ENCODE measurements at places on chromosomes 12 and 14.

GRCh38 chr12:6091786-6092566 is 32.5 kb downstream of the VWF start:
- DNase-seq: peak; percentile 41

GRCh38 chr14:103071544-103072251 is 12.3 kb upstream of the LBHD2 start:
- DNase-seq: no peak

DNA sequence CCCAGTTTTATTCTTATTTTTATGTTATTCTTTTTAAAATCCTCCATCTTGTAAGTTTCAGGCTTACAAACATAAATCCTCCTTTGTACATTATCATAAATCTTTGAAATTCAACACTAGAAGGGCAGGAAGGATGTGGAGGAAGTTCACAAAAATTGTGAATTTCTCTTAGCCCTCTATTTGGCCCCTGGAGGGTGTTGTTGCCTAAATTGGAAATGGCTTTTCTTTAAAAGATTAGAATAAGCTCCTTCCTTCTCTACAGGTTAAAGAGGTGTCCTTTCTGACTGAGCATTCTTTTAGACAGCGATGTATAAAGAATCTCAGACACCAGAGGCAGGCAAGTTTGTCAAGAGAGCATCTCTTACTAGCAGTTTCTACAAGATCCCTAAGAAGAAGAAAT is 391.7 kb upstream of the OR4E1 start:
- no peak for DNase-seq

- DNase-seq: no peak
These were observed 149.1 kb downstream of the GLT1D1 start for GRCh38 chr12:129002427-129002826.

GRCh38 chr14:31060253-31060875 is 34.2 kb upstream of the STRN3 start:
- DNase-seq: no peak

- DNase-seq: peak; percentile 63
These were observed 12.3 kb downstream of the METTL3 start for GRCh38 chr14:21498540-21499526.

DNA sequence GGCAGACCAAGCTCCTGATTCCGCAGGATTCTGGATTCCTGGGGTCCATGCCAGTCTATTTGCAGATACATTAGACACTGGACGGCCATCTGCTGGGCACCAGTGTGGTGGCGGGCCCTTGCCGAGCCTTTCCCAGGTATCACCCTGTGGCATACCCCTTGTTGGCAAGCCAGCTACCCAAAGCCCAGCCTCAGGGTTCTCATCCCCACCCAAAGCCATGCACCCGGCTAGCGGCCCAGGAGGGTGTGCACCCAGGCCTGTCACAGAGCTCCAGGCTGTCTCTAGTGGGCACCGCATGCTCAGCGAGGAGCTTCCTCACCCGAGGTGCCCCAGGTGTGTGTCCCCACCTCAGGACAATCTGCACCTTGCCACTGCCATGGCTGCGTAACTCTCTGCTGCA is 13.7 kb downstream of the MMAB start:
- no peak for DNase-seq

DNA sequence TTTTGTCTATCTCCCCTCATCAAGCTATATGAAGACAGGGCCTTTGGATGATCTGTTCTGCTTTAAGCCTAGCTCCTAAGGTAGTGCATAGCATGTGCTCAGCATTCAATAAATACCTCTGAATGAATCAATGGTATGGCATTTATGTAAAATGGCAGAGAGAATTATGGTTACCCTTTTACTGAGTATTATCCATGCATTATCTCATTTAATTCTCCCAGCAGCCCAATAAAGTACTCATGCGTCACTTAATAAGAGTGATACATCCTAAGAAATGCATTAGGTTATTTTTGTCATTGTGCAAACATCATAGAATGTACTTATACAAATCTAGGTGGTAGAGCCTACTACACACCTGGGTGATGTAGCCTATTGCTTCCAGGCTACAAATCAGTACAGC is 269.7 kb downstream of the KSR2 start:
- DNase-seq: no peak

- DNase-seq: no peak
These were observed 36.4 kb downstream of the MEG3 start for GRCh38 chr14:100862277-100862676.

DNA sequence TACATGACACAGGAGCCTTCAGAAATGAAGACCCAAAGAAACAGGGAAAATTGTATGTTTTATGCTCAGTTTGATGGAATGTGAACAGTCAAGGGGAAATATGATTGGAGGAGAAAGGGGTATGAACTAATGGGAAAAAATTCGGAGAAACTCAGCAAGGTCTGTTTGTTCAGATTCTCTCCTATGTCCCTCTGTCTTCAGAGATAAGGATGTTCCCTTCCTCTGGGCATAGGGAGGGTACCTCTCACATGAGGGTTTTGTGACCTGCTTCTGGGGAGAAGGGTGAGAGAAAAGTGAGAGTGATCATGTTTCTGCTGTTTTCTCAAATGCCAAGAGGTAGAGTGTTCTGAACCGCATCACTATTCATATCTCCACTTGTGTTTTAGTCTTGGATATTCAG is 26.6 kb upstream of the LIMA1 start:
- DNase-seq: no peak

- DNase-seq: peak; percentile 48
These were observed at the start of gene RILPL1 for GRCh38 chr12:123533672-123534643. RILPL1 (minus strand) TSS chr12:123533719; CDS start chr12:123533482, 237 bp downstream.

DNA sequence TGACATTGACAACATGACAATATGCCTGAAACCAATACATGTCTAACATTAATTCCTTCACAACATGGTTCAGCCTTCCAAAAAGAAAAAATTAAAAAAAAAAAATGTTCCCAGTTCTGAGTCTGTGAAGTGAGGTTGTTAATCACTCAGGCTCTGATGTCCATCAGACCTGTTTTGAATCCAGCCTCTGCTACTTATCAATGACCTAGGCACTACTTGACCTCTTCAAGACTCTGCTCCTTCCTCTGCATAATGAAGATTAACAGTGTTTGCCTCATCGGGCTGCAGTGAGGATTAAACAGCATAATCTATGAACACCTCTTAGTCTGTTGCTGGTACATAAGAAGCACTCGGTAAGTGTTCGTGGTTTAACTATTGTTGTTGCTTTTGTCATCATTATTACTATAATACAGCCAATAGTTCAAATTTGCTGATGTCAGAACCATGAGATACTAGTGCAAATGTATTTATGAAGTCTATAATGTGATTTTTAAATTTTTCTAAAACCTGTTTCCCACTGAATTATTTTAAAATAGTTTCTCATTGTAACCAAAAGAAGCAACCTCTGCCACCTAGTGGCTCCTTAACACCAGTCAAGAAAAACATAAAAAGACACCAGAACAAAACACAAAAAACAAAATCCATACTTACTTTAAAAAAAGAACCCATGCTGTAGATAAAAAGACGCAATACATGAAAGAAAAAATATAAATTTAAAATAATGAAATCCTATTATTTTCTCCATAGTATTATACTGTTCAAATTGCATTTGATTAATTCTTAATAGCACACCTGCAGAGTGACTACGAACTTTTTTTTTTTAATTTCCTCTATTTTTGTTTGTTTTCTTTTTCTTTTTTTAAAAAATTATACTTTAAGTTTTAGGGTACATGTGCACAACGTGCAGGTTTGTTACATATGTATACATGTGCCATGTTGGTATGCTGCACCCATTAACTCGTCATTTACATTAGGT is 20.3 kb upstream of the TMX1 start:
- peak; percentile 45 for DNase-seq

DNA sequence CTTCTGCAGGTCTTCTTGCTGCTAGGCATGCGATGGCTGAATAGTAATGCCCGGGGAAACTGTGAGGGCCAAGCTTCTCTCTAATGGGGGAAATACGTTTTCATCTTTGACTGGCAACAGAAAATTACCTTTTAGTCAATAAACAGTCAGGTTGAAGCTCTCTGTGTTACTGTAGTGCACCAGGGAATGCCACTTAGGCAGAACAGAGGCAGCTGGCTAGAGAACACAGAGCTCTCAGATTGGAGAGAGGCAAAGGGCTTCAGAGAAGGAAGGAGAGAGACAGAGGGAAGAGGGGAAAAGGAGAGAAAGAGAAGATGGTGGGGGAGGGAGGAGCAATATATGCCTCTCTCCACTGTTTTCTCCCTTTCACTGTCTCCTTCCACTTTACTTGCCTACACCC is 6.7 kb downstream of the HSD17B6 start:
- no peak for DNase-seq

- DNase-seq: no peak
These were observed 8.2 kb upstream of the BCL11B start for GRCh38 chr14:99280066-99280731.

GRCh38 chr12:92365333-92365732 is 219.7 kb upstream of the BTG1 start:
- no peak for DNase-seq

DNA sequence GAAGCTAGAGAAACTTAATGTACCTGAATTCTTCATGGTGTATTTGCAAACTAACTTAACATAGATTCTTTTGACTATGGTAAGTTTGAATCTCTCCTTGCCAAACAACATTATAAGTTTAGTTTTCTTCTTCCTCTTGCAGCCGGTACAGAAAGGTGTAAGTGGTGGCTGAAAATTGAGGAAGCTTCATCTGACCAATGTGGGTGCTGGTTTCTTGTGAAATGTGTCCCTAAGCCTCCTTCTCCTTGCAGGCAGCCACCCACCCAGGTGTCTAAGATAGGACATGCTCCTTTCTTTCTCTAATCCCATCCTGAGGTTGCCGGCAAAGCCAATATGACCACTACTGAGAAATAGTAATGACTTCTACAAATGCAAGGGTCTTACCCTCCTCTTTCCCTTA is 20.6 kb downstream of the GSG1 start:
- DNase-seq: peak; percentile 35

- peak; percentile 41 for DNase-seq
These were observed 184.4 kb downstream of the KIF26A start for GRCh38 chr14:104322531-104323366.

DNA sequence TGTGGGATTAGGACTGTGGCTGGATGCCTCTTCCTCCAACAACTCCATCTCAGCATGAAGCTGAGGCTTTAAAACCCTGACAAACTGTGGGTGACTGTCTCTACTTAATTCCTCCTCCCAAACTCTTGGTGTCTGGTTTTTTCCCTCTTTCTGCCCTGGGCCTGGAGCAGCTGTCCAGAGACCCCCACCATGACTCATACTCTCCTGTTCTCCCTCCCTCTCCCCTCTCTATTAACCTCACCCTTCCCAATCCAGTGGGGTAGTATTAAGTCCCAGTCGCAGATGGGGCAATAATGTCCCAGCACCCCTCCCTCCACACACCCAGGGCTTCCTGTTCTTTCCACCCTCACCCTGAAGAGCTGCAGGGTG is 2.0 kb upstream of the DNAJC14 start:
- no peak for DNase-seq

GRCh38 chr12:108173160-108173559 is 44.1 kb downstream of the WSCD2 start:
- DNase-seq: no peak

DNA sequence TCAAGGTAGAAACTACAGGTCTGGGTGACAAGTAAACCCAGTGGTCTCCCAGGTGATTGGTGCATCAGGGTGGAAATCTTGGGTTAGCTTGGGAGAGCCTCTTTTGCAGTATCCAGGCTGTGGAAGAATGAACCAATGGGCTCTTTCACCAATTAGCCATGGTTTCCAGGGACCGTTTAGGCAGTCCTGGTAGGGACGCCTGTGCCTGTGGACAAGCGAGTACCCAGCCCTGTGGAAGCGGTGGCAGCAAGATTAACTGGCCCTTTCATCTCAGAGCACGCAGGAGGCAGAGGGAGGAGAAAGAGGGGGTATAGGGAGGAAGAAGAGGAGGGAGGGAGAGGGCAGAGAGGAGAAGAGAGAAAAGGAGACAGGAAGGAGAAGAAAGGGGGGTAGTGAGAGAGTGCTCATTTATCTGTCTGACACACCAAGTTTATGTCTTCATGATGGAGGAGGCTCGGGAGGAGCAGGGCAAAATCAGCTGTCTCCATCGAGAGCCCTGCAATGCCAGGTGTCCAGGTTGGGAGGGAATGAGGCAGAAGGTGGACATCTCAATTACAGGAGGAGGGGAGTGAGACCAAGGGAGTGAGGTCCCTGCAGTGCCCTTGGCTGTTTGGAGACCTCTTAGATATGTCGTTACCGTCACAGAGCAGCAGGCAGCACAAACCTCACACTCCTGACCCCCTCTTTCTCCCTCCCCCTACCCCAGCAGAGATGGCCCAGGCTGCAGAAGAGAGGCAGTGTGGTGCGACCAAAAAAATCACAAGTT is 4.6 kb upstream of the ZDHHC22 start:
- DNase-seq: no peak

GRCh38 chr12:117034701-117035151 is 64.5 kb downstream of the TESC start:
- no peak for DNase-seq

- DNase-seq: no peak
These were observed 2.2 kb downstream of the ENDOU start for GRCh38 chr12:47722941-47723631.

GRCh38 chr14:99169776-99170356 is 102.1 kb downstream of the BCL11B start:
- DNase-seq: no peak

- DNase-seq: no peak
These were observed 4.4 kb upstream of the AMIGO2 start for GRCh38 chr12:47084172-47084571.

- no peak for DNase-seq
These were observed 122.1 kb upstream of the PTPRB start for GRCh38 chr12:70759161-70759918.

GRCh38 chr12:12098691-12099015 is 27.9 kb downstream of the BCL2L14 start:
- no peak for DNase-seq

DNA sequence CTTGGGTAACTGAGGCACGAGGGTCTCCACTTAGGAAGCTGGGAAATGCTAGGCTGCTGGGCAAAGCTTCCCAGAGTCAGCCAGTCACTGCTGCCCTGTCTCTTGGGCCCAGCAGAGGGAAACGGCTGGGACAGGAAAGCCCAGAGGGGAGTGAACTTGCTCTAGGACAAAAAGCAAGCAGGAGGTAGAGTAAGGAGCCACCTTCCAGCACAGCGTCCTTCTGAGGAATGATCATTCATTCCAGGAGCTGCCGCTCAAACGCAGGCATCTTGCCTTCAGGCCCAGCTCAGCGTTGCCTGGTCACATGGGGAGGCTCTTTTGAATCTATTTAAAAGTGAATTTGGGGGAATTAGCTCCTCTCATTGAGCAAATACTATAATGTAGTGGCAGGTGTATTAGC is 118.6 kb downstream of the CRACR2A start:
- no peak for DNase-seq

- no peak for DNase-seq
These were observed 85.5 kb downstream of the STAB2 start for GRCh38 chr12:103672401-103673119.

DNA sequence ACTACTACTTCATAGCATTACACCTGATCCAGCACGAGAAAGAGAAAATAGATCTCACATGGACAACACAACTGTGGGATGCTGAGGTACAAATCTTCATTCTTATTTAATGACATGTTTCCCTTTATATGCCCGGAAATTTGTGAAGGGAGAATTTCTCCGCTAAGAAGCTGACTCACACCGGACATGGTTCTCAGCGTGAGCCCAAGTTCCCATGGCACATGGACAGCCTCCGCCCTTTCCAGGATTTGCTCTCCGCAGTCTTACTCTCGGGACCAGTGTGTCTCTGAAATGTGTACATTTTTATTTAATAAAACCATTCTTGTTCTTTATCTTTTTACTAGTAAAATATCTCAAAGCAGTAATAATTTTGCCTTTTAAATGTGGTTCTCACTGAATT is 1154.8 kb downstream of the TMEM121 start:
- no peak for DNase-seq

- no peak for DNase-seq
These were observed 12.4 kb downstream of the ATF7 start for GRCh38 chr12:53613821-53614220.

Measured in KBM-7 (cell line).